ENCODE measurements at places on chromosomes 1 and 21.

GRCh38 chr1:27970401-27970800 is 10.6 kb downstream of the XKR8 start:
- DNase-seq: no peak

DNA sequence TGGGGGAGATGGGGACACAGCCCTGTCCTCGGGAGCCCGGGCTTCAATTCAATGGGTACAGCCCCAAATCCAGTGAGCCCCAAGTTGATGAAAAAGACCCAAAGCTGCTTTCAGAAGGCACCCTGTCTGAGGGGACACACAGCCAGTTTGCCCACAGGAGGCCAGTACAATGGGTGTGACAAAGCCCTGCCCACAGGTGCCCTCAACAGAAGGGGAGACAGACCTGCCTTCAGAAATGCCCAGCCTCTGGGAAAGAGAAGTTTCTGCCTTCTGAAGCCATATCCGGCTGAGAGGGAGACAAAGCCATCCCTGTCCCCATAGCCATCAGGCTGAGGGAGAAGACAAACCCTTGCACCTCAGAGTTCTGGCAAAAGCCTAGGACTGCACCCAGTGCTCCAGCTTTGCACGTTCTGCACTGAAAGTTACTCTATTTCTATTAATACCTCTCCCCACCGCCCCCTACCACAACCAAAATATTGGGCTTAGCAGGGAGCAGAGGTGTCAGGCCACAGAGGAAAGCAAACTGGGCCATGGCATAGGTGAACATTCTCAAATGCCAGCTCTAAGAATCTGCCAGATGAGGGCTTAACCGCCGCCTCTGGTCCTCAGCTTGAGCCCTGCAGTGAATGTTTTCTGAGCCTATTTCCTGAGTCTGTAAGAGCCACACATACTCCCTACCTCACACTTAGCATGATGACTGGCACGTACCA is 18.0 kb upstream of the PTAFR start:
- DNase-seq: no peak

GRCh38 chr21:36159356-36159921 is 2.8 kb downstream of the DOP1B start:
- DNase-seq: no peak

DNA sequence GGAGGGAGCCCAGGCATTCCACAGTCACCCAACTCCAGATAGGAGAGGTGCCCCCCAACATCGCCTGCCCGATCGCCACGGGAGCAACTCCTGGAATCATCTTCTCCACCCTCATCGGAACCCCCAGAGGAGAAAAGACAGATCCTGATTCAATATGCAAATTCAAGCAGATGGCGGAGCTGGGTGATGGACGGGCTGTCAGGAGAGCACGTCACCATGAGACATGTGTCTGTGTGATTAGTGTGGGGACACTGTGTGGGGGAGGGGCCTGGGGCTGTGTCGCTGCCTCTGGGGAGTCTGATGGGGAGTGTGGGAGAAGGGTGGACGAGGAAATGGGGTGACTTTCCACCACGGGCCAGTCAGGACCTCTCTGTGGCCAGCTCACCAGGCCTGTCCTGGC is 90.2 kb upstream of the CSF3R start:
- no peak for DNase-seq

- DNase-seq: no peak
These were observed 54.5 kb upstream of the PLXNA2 start for GRCh38 chr1:208298593-208299269.

- DNase-seq: no peak
These were observed 746 bp downstream of the MIS18A start for GRCh38 chr21:32278103-32278502.

GRCh38 chr1:87167848-87168525 is 160.7 kb upstream of the LMO4 start:
- no peak for DNase-seq

- DNase-seq: no peak
These were observed 11.6 kb upstream of the OR2G2 start for GRCh38 chr1:247576514-247576913.

- DNase-seq: no peak
These were observed 4.5 kb upstream of the NHLH1 start for GRCh38 chr1:160362168-160362957.
